ENCODE measurements at places on chromosomes 16 and 17. TPM values are rescaled to one million over a fixed set of nuclear protein-coding genes. Genes with fewer than 3 reads are reported as not detected.

GRCh38 chr16:50808929-50809538 is 67.1 kb downstream of the CYLD start:
- DNase-seq, result no peak

- DNase-seq, result peak; percentile 86
These were observed at the start of gene ADCY9 for GRCh38 chr16:4116325-4117249. Gene ADCY9 (minus strand): TSS chr16:4116442. CDS start chr16:4115442, 1,000 bp downstream.

DNA sequence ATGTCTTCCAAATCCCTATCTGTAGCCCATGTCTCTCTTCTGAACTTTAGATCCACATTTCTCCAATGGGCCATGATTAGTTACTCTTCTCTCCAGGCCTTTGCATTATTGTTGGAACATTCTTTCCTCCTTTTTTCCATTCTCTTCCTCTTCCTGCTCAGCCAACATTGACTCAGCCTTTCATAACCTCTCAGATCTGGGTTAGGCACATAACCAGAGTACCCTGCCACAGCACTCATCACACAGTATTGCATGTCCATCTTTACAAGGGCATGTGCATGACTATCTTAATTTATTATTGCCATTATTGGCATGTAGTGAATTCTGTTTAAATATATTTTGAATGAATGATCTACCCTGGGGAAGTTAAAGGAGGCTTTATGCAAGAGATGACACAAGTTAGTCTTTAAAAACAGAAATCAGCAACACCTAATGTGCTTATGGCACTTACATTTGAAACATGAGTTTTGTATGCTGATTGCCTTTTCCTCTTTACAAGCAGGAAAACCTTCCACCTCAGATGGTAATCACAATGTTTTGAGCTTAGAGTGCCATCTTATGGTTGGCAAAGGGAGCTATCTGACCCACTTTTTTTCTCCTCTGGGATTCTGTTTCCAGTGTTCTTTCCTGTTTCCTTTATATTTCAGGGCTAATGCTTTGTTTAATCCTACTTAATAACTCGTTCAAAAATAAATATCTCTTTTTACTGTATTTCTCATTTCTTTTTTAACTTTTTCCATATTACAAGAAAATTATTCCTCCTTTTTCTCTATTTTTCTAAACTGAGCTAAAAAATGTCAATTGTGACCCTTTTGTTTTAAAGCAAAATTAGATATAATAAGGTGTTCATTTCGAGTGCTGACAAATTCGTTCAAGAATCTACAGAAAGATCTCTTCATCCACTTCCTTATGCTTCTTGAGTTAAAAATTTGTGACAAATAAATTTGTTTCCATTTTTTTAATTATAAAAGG is 151.0 kb upstream of the RBL2 start:
- DNase-seq, result no peak

DNA sequence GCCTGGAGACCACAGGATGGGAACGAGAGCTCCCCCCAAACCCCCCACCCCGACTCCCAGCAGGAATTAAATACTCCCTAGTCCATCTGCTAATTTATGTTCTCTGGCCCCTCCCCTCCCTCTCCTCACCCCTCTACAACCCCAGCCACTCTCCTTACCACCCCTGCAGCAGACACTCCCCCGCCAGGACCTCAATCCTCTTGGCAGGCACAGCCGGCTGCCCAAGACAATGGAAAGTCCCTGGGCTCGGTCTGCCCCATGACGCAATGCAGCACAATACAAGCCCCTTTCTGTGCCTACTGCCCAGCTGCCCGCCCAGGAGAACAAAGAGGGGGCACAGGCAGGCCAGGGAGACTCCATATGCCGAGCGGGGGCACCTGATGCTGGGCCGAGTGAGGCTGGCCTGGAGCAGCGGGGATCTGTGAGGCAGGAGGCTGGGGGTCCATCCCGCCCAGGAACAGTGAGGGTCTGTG is 30.3 kb upstream of the CDC42EP4 start:
- DNase-seq, result no peak

GRCh38 chr16:81384006-81384405 is 60.6 kb upstream of the CMIP start:
- no peak for DNase-seq

DNA sequence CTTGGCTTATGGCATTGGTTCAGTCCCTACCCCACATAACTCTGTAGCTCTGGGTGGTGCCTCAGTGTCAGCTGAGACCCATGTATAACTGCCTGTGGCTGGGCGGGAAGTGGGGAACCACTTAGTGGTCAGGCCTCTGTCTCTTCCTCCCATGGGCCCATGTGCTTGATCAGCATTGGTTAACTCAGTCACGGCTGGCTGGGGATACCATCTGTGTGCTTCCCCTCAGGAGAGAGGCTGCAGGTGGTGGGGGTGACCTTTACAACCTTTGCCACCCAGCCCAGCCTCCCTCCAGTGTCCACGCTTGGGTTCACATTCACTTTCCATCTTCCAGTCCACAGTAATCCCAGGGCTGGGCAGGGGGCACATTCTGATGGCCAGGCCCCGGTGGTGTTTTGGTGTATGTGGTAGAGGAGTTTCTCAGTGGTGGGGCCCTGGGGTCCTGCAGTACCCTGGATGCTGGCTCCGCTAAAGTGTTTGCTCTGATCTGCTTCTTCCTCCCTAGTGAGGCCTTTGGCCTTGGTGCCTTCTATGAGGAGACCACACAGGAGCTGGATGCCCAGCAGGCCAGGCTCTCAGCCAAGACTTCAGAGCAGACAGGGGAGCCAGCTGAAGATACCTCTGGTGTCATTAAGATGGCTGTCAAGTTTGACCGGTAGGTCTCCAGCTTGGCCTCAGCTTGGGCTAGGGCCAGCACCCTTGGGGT is 10.2 kb upstream of the NFATC3 start:
- DNase-seq, result peak; percentile 69

- no peak for DNase-seq
These were observed 37.9 kb upstream of the SMIM36 start for GRCh38 chr17:55549140-55549539.

DNA sequence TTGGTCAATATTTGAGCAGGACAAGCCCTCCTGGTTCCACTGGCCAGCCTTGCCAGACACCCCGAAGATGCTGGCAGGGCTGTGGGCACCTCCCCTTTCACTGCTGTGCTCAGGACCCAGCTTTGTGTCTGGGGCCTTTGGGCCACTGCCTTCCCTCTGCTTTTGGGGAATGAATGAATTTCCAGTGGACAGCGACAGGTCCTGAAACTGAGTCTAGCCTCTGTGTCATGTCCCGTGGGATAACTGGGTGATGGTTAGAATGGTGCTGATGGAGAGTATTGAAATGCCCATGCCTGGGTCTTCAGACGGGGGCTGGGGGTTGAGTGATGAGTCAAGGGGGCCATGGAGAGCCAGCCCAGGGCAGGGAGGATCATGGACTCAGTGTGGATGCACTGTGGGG is 135.8 kb downstream of the FOXL1 start:
- DNase-seq, result no peak

DNA sequence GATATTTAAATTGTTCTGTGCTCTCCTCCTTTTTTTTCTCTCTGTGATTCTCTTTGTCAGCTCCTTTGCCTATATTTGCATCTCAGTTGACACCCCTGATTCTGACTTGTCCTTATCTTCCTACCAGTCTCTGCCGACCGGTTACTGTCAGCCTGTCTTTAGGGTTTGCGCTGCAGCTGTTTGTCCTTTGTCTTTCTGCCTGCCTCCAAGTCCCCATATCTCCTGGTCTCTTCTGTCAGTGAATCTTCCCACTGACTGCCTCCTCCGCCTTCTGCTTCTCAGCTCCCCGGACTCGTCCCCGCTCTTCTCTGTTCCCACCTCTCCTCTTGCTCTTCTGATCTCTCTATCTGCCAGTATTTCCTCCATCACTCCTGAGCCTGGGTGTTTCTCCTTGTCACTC is 5.2 kb downstream of the TLCD2 start:
- no peak for DNase-seq

DNA sequence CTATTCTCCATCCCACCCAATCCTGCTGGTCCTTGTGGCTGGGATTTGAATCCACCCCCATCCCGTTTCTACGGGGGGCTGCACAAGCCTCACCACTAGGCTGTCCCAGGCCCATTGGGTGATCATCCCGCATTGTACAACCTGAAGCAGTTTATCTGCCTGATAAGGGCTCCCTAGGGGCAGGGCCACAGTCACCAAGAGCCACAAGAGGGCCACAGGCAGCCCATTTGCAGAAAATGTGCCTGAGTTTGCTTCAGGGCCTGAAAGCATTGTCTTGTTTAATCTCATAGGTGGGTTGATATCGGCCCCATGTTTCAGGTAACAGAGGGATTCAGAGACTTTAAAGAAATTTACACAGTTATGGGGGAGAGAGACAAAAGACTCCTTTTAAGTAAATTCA is 245.0 kb downstream of the CPPED1 start:
- no peak for DNase-seq

GRCh38 chr16:27304102-27304501 is 9.7 kb upstream of the IL4R start:
- no peak for DNase-seq

- DNase-seq, result no peak
These were observed 1.7 kb upstream of the RRAD start for GRCh38 chr16:66926961-66927436.

- peak; percentile 35 for DNase-seq
These were observed 4.2 kb upstream of the CRK start for GRCh38 chr17:1460233-1460632.

DNA sequence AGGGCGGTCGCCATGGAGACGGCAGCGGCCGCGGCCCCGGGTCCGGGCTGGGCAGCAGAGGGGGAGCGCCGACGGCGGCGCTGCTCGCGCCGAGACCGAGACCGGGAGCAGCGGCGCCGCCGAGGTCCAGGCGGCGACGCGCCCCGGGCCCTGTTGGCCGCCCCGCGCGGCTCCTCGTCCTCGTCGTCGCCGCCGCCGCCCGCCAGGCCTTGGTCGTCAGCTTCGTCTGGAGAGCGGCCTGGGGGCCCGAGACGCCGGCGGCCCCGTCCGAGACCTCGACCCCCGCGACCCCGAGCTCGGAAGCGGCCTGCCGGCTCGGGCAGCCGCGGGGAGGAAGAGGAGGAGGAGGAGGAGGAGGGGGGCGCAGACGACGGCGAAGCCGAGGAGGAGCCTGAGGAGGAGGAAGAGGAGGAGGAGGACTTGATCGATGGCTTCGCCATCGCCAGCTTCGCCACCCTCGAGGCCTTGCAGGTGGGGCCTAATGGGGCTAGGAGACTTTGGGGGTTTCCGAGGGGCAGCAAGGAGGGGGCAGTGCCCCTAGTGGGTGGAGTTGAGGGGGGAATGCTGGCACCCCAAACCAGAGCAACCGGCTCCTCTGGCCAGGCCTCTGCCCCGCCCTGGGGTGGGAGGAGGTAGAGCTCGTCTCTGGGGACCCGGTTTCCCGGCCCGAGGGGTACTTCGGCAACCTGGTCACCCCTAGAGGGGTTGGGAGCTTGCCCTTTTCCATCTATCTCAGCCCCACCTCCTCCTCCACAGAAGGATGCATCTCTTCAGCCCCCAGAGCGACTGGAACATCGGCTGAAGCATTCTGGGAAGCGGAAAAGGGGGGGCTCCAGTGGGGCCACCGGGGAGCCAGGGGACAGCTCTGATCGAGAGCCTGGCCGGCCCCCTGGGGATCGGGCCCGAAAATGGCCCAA is 1.5 kb downstream of the FBRS start:
- peak; percentile 64 for DNase-seq

GRCh38 chr16:4922721-4923342 is 14.1 kb downstream of the PPL start:
- DNase-seq, result no peak

- peak; percentile 24 for DNase-seq
These were observed 60.6 kb downstream of the AIPL1 start for GRCh38 chr17:6374271-6374691.

GRCh38 chr17:19370493-19370960 is 7.8 kb upstream of the MAPK7 start:
- peak; percentile 34 for DNase-seq

GRCh38 chr16:69123910-69124309 is 8.5 kb downstream of the CHTF8 start:
- peak; percentile 79 for DNase-seq

GRCh38 chr17:79794659-79795511 is 2.0 kb downstream of the CBX8 start:
- no peak for DNase-seq

- DNase-seq, result peak; percentile 37
These were observed 7.8 kb upstream of the RNASEK start for GRCh38 chr17:7004398-7005253.

DNA sequence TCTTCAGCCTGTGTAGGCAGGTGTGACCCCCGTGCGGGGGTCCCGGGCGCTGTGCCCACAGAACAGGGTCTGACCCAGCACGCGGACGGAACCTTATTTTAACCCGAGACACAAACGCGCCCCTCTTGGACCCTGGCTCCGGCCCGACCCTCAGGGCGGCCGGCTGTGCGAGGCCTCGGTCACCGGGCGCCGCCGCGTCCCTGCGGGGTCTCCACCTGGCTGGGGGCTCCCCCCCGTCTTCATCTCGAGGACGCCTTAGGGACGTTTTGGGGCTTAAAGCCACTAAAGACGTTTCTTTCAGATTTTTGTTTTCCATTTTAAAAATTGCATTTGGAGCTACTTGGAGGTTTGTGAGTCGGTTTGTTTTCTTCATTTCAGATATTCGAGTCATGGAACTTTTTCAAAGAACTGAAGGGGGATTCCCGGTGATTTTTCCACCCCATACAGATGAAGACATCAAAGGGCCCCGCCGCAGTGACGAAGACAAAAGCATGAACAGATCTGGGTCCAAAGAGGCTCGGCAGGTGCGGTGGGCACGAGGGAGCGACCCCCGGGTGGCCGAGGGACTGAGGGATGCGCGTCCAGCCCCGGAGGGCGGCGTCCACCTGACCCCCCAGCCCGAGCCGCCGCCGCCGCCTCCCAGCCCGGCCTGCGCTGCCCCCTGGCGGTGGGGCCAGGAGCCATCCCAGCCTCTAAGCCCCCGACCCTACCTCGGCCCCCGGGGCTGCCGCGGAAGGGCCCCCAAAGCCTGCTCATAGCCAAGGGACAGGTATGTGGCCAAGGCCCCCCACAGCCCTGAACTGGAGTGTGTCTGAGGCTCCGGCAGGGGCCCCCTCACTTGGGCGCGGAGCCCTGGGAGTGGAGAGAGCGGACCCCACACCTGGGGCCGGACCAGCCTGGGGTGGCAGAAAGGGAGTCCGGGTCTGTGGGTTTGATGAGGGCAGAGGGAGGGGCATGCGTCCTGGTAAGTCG is 3.8 kb upstream of the CD7 start:
- peak; percentile 91 for DNase-seq

Gene TP53TG3
- total RNA-seq, result 0.83 TPM

Gene SKAP1
- total RNA-seq, result 109 TPM

Gene WNT9B
- not detected for total RNA-seq

Gene TNK1
- total RNA-seq, result 6.9 TPM

Gene SLC35G6
- total RNA-seq, result not detected

Gene ZSCAN10
- total RNA-seq, result 0.30 TPM

Gene ANTKMT
- 13.3 TPM for total RNA-seq

Gene OTOP2
- total RNA-seq, result not detected

Gene LCMT1
- 36.2 TPM for total RNA-seq

Gene FBF1
- total RNA-seq, result 16.2 TPM
